Common myeloid progenitor, CD34-positive (primary cell): ENCODE measurements at places on chromosomes 4 and X.

DNA sequence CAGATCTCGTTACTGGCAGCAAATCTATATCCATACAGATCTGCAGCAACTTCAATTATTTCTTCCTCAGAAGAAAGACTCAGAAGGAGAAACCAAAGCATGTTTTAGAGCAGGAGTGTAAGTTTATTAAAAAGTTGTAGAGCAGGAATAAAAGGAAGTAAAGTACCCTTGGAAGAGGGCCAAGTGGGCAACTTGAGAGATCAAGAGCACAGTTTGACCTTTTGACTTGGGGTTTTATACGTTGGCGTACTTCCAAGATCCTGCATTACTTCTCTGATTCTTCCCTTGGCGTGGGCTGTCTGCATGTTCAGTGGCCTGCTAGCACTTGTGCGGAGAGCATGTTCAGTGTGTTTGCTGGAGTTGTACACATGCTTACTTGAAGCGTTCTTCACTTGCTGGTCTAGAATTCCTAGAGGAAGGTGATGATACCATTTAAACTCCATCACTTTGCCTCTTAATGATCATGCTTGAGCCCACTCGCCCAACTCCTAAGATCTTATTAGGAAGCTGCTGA lies 1114.7 kb upstream of the PABPC4L start:
- DNase-seq, result no peak

GRCh38 chrX:55815546-55815945 lies 98.0 kb downstream of the RRAGB start:
- DNase-seq, result no peak

DNA sequence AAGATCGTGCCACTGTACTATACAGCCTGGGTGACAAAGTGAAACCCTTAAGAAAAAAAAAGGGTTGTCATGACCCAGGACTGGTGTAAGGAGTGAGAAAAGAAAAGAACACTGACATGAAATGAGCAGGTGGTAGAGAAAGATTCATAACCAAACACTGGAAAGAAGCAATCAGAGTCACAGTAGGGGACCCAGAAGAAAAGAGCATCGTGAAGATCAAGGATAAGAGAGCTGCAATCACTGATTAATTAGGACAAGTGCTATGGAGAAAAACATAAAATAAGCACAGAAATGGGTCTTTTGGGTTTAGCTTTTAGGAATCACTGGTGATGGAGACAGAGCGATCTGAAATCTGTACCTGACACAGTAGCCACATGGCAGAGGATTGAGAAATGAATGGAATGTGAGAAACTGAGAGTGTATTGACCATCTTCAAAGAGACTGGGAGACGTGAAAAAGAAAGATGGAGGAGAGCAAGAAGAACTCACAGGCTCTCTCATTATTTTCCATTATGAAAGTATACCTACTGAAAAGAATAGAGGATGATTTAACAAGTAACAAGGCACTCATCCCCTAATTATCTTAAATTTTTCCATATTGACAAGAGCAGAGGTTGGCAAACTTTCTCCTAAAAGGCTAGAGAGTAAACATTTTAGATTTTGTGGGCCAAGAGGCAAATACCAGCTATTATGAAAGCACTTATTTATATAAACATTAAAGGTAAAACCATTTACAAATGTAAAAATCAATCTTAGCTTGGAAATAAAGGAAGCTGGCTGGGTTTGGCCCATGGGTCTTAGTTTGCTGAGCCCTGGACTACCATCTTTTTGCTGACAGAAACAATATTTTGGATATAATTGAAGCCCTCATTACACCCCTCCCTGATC lies 7.3 kb downstream of the TMEM154 start:
- no peak for DNase-seq

GRCh38 chrX:153965406-153965805 lies 6.2 kb downstream of the HCFC1 start:
- DNase-seq, result no peak

GRCh38 chr4:80138551-80139538 lies 58.5 kb upstream of the PRDM8 start:
- peak; percentile 98 for DNase-seq

DNA sequence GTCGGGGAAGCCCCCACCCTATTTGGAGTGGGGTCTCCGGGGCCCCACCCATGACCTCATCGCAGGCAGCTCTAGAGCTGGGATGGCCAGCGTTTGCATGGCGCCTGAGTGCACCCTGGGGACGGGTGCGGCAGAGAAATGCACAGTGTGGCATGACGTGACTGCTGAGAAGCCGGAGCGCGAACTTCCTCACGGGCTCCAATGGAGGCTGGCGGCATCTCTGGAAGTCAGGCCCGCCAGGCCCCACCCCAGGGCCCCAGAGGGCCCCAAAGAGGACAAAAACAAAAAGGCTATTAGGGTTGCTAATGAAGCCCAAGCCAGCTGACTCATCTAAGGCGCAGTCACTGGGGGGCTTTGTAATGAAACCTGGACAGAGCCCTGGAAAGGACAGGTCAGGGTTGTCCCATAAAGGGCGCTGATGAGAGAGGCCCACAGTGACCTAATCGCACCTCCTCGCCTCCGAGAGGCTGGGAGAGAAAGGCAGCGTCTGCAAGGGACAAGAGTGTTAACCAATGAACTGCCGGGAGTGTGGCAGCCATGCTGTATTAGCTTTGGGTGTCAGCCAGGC lies 86.0 kb upstream of the C1QTNF7 start:
- no peak for DNase-seq

DNA sequence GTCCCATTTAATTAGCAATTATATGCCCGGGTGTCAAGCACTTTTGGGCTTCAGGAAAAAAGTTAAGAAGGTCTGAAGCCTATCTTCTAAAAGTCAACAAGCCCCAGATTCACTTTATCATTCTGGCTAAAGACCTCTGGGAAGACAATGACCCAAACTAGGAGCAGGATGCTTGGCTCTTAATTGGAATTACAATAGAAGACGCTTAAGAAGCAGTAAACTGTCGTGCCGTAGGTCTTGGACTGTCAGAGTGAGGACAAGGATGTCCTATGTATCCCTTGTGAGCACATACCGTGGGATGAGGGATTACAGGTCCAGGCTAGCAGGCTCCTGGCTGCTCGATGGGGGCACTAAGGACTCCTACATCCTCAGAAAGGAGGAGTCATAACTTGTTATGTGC lies 3.2 kb upstream of the ARHGAP36 start:
- no peak for DNase-seq

- DNase-seq, result no peak
Measured at GRCh38 chr4:105599482-105599881, 47.1 kb downstream of the ARHGEF38 start.

GRCh38 chr4:140971077-140971792 lies 162.0 kb downstream of the RNF150 start:
- no peak for DNase-seq

DNA sequence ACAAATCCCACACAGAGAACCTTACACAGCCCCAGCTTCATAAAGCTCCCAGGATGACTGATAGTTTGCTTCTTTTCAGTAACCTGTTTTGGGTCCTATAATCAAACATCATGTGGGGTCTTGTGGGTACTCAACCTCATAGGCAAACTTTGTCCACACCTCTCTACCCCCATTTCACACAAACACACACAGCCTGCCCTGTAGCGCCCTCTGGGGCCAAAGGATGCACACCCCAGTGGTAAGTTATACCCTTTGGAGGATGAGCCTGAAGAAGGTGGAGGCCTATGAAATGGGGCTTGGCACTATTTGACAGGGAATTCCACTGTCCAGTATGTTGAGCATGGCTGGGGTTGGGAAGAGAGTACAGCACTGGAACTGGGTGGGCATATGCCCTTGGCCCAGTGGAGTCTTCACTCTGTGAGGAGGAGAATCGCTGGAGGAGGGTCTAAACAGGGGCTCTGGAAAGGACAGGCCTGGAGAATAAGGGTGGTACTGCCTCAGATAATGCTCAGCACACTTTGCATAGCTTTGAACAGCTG lies 30.5 kb upstream of the COL25A1 start:
- DNase-seq, result no peak

DNA sequence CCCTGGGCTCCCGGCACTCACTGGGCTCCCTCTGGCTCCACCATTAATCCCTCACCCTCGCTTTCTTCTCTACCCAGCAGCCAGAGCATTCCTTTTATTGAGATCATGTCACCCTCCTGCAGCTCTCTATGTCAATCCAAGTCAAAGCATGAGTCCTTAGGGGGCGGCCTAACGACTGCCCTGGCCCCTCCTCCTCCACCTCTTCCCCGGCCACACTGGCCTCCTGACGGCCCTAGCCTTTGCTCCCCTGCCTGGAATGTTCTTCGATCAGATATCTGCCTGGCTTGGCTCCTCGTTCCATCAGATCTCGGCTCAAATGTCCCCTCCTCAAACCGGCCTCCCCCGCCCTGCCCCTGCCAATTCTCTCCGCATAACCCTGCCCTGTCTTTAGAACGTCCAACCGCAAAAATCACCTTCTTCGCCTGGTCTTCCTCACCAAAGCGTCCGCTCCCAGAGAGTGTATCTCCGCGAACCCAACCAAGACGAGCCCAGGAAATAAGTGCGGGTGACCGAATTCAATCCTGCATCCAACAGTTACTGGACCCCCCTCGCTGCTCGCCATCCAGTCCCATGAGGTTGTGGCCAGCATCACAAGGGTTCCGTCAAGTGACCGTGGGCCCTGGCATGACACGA lies 722 bp upstream of the PNCK start:
- no peak for DNase-seq

DNA sequence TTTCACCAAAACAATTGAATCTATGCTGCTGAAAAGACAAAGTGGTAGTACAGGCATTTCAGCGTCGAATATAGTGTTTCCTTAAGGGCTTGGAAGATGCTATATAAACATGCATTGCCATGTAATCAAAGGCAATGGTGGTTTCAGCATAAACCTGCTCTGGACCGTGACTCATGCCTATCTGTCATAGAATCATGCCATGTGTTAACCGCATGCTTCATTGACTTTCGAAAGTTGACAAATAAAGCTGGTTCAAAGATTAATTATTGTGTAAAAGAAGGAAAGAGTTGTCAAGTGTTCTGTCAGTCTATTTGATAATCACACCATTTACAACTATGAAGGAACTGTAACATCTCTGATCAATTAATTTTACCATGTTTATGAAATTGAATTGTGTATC lies 83.2 kb downstream of the FUNDC1 start:
- DNase-seq, result no peak

GRCh38 chrX:77776659-77777058 lies 9.4 kb downstream of the ATRX start:
- peak; percentile 33 for DNase-seq

DNA sequence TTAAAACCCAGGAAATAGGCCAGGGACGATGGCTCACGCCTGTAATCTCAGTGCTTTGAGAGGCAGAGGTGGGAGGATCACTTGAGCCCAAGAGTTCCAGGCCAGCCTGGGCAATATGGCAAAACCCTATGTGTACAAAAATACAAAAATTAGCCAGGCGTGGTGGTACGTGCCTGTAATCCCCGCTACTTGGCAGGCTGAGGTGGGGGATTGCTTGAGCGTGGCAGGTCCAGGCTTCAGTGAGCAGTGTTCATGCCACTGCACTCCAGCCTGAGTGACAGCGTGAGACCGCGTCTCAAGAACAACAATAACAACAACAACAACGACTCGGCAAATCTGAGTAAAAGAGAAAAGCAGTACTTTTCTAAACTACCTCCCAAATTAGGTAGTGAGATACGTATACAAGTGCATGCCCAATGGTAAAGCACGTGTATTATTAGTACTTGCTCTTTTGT lies 13.0 kb upstream of the NDUFC1 start:
- DNase-seq, result no peak

GRCh38 chr4:10659251-10659650 lies 25.3 kb downstream of the CLNK start:
- DNase-seq, result no peak

DNA sequence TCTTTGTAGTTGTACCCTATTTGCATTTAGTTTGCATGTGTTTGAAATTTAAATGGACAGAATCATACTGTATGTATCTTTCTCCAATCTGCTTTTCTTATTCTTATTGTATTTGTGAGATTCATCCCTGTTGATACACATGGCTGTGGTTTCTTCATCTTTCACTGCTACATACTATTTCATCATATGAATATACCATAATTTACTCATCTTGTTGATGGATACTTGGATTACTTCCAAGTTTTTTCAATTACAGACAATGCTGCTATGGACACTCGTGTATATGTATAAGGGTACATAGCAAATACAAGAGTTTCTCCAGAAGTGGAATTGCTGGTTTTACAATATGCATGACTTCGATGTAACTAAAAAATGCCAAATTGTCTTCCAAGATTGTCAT lies 11.8 kb upstream of the KLHL8 start:
- DNase-seq, result no peak

- DNase-seq, result peak; percentile 37
Measured at GRCh38 chrX:112941209-112941837, 100.7 kb upstream of the AMOT start.

DNA sequence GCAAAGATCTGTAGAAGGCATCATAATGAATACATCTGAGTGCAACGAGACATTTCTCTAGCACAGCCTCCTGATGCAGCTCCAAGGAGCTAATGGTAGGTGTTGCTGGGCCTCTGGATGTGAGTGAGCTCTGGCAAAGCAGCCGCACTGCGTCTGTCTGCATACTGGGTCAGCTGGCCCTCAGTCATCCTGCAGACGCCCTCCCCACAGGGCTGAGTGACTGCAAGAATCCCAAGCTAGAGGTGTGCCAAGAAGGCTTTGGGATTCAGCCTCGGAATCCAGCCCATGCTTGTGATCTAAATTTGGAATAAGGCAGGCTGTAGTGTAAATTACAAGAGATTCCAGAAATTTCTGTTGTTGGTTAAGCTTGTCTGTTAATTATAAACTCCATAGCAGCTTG lies 18.5 kb downstream of the HERC3 start:
- DNase-seq, result no peak

DNA sequence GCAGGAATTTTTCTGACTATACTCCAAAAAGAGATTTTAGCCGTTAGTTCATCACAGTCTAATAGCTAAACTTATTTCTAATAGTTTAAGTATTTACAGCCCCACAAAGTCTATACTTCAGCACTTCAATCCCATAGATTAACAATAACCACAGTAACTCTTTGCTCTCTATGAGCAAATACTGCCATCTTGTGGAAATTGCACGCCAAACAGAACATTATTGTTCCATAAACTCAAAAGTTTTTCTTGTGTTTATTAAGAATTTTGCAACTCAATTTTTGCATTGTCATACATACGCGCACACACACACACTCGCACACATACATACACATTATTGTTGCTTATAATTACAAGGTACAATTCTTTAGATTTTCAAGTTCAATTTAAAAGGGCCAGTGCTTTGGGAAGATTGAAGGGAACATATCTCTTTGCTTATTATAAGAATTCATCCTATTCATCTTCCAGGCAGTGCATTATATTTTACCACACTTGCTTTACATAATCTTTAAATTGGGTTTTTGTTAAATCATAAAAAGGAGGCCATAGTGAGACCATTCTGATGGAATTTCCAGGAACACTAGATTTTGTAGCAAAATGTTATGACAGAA lies 63.8 kb upstream of the ATOH1 start:
- DNase-seq, result peak; percentile 77
